Activated CD4-positive, alpha-beta T cell treated with anti-CD3 and anti-CD28 coated beads, Interleukin-2, amount 50 U/mL, for 16 hours (primary cell): ENCODE measurements at places on chromosomes 3 and 15.
A peak's percentile ranks its signal among the peaks of the same experiment; 100 is the strongest.

DNA sequence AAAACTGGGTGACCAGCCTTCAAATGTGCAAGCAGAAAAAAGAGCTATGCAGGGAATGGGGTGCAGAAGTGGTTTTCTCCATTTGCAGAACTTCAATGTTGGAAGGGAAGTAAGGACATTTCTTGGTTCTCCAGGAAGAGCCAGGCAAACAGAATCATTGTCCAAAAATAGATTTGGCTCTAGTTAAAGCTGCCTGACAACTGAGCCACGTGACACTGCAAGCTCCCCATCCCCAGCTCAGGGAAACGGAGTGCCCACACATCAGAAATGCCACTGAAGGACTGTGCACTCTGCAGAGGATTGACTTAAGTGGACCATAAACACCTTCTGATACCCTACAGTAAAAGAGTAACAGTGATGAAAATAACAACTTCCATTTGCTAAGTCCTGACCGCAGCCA, 195.6 kb upstream of the NSMCE3 start:
- DNase-seq, result no peak

DNA sequence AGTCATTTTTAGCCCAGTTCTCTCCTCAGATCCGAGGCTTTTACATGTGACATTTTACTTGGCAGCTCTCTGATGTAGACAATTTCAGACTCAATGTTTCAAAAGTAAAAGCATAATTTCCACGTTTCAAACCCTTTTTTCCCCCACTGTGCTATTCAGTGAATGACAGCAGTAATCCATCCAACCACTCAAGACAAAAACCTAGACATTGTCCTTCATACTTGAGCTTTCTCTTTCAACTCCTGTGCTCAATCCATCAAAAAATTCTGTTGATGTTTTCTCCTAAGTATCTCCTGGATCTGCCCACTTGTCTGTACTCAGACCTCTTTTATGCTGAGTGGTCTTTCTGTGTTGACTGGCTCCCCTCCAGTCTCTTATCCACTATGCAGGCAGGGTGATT, 214.7 kb downstream of the CHL1 start:
- DNase-seq, result no peak

GRCh38 chr15:68405378-68406250, 26.3 kb downstream of the ITGA11 start:
- DNase-seq, result no peak

DNA sequence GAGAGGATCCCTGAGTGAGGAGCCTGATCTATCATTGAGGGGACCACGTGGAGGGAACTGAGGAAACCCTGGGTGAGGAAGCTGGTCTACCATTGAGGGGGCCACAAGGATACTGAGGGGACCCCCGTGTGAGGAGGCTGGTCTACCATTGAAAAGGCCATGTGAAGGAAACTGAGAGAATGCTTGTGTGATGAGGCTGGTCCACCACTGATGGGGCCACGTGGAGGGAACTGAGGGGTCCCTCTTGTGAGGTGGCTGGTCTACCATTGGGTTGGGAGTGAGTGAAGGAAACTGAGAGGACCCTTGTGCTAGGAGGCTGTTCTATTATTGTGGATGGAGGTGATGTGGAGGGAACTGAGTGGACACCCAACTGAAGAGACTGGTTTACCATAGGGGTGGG, 161.3 kb downstream of the FBLN2 start:
- DNase-seq, result no peak

- no peak for DNase-seq
Measured at GRCh38 chr3:64871834-64872249, 184.0 kb upstream of the ADAMTS9 start.

DNA sequence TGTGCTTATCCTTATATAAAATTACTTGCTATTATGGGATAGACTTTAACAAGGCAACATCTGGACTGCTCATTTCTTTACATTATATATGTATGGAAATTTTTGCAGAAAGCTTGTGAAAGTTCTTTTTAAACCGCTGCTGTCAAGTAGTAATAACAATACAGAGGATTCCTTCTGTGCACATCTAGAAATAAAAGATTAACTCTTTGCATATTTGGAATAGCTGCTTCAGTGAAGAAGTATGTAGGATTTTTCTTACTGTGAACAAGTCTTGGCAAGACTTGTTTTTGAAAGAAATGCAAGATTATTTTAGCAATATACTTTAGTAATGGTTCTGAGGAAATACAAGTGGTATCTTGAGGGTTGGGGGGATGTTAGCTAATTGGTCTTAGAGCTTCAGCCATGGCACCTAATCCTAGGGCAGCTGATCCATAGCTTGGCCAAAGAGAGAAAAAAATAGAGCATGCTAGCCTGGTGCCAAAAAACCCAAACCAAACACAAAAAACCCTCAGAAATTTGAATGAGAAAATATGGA, 4.3 kb downstream of the PRKCI start:
- DNase-seq, result no peak

GRCh38 chr3:10901296-10901945, 85.4 kb downstream of the SLC6A11 start:
- no peak for DNase-seq

DNA sequence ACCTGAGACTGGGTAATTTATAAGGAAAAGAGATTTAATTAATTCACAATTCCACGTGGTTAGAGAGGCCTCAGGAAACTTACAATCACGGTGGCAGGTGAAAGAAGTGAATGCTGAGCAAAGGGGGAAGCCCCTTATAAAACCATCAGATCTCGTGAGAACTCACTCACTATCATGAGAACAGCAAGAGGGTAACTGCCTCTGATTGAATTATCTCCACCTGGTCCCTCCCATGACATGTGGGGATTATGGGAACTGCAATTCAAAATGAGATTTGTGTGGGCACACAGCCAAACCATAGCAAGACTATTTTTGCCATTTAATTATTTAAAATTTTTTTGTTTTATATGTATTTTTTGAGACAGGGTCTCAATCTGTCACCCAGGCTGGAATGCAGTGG, 27.0 kb upstream of the KCTD6 start:
- peak; percentile 64 for DNase-seq

- no peak for DNase-seq
Measured at GRCh38 chr15:61106044-61106834, 122.9 kb downstream of the RORA start.

DNA sequence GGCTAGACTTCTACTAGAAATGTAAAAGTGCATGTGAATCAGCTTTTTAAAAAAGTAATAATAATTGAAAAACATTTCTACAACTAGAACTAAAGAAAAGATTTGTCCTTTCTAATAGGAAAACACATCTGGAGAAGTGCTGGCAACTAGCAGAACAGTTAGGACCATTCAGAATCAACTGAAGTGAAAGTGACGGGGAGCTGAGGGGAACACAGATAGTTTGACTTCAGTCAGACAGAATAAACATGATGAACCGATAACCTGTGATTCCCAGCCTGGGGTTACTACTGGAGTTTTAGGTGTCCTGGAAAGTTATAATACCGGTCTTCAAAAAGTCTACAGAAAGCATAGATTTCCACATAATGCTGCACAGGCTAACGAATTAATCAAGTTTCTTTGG, 28.1 kb downstream of the OPA1 start:
- DNase-seq, result peak; percentile 35

- DNase-seq, result no peak
Measured at GRCh38 chr3:44050101-44050500, 191.6 kb upstream of the TOPAZ1 start.

DNA sequence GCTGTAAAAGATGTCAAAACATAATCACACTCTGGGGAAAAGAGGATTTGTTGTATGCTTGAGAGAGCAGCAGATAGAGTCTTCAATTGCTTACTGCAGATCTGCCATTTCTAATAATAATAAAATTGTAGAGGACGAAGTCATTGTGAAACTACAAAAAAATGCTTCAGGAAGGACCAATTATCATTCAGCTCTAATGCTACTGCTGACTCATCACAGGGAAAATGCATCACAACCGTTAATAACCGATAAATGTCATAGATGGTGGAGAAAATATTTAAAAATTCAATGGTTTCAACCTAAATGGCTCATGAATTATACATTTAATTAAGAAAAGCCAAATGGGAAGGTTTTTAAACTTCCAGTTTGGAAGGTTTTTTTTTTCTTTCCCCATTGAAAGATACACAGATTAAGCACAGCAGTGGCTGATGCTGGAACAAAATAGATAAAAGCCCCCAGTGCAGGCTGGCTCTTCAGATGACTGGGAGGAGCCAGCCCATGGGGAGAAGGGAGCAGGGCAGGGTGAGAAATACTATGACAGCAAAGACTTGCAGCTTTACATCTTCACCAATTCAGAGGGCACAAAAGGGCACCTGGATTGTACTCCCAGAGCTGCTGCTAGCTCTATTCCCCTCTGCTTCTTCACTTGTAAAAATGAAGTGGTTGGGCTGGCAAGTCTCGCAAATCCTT, 196.1 kb downstream of the CNTN6 start:
- DNase-seq, result no peak

DNA sequence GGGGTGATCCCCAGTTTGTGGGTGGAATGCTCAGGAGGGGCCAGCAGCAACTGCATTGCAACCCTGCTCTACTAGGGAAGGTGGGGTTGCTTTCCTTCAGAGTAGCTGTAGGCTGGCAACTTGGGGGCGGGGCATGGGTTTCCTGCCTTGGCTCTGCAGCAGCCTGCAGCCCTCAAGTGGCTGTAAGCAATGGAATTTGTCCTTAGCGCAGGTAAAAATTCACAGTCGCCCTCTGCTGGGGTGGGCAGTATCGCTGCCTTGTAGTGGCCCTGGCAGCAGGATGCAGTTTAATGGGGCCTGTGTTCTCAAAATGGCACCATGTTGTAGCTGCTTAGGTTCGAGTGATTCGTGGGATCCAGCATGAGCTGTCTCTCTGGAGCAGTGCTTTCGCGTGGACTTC, 29.8 kb downstream of the STT3B start:
- peak; percentile 31 for DNase-seq

DNA sequence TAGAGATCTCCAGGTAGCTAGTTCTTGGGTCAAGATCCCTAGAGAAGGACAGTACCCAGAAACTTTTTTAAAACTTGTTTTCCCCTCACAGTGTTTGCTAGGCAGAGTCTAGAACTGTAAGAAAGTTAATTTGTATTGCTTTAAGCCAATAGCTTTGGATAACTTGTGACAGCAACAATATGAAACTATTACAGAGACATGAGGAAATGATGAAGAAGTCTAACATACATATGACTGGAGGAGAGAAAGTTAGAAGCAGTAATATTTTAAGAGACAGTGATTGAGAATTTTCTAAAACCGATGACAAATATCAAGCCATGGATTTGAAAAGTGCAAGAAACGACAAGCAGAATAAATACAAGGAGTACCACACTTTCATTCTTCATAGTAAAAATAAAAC, 10.0 kb downstream of the HMG20A start:
- DNase-seq, result peak; percentile 33

DNA sequence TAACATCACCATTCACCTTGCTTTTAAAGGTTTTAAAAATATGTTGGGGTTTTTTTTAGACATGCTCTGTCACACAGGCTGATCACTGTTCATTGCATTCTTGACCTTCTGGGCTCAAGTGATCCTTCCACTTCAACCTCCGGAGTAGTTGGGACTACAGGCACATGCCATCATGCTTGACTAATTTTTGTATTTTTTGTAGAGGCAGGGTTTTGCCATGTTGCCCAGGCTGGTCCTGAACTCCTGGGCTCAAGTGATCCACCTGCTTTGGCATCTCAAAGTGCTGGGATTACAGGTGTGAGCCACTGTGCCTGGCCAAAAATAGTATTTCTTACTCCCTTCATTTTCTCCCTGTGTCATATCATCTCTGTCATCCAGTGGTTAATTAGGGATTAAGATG, 101.4 kb downstream of the PIK3R4 start:
- no peak for DNase-seq

DNA sequence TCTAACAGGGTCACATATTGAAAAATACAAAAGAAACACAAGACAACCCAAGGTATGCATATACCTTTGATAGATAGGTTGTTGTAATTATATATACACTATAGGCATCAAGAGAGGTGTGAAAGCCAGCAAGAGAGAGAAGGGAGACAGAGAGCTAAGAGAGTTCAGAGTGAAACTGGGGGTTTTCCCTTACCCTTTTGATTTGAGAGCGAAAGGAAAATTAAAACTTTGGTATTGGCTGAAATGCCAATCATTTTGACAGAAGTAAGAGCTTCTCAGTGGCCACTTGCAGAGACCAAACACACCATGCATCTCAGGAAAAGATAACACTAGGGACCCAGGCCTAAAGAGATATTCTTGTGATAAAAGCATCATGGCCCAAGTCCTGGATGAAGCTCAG, 183.6 kb downstream of the SHOX2 start:
- no peak for DNase-seq

- DNase-seq, result peak; percentile 45
Measured at GRCh38 chr3:16305111-16305541, 40.1 kb downstream of the OXNAD1 start.
